ENCODE measurements at places on chromosomes 2 and 18. TPM values are rescaled to one million over a fixed set of nuclear protein-coding genes. Genes with fewer than 3 reads are reported as not detected.
A peak's percentile ranks its signal among the peaks of the same experiment; 100 is the strongest.

GRCh38 chr2:43898838-43899346, 60.1 kb downstream of the ABCG8 start:
- peak; percentile 33 for DNase-seq

DUSP28 gene
- total RNA-seq, result 5.2 TPM

DNA sequence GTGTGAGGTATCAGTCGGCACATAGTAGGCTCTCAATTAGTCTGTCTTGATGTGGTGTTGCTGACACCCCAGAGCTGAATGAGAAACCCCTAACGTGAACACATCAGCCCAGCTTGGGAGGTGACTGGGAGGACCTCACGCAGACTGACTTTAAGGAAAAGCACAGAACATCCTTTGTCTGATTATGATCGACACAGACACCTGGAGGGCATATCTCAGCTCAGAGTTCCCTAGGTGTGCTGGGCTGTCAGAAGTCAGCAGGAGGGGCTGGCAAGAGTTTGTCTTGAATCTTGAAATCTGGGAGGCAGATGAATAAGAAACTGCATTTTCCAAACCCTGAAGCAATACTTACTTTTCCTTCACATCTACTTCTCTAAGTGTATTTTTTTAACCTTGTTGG, 16.8 kb upstream of the MYCN start:
- DNase-seq, result no peak

- no peak for DNase-seq
Observed at GRCh38 chr2:100419915-100420314, 2.4 kb upstream of the CHST10 start.

SERPINB3 gene
- 63.6 TPM for total RNA-seq

- no peak for DNase-seq
Observed at GRCh38 chr2:27715318-27716210, 51.9 kb downstream of the SLC4A1AP start.

HRH4 gene
- 0.10 TPM for total RNA-seq

CNRIP1 gene
- total RNA-seq, result 8.3 TPM

DNA sequence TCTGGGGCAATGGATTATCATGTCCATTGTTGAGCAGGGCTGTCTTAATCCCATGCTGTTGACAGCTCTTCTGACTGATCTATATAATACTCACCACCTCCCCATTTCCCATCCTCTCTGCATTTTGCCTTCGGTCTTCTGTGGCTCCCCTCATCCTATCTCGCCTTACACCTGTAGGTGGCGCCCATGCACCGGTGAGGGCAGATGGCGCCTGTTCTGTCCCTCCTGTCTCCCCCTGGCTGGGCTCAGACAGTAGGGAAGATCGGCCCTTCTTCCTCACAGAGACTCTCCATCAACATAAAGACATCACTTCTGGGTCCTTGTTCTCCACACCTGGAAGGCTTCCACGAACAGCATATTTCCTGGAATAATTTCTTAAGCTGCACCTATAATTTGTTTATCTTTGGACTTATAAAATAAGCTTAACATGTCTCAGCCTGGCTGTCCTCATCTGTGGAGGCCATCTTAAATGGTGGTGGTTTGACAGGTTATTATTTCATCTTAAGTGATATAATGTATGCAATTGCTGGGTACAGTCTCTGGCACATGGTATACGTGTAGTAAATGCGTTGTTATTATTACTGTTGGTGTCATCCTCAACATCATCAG, 10.9 kb upstream of the CDH20 start:
- peak; percentile 28 for DNase-seq

DNA sequence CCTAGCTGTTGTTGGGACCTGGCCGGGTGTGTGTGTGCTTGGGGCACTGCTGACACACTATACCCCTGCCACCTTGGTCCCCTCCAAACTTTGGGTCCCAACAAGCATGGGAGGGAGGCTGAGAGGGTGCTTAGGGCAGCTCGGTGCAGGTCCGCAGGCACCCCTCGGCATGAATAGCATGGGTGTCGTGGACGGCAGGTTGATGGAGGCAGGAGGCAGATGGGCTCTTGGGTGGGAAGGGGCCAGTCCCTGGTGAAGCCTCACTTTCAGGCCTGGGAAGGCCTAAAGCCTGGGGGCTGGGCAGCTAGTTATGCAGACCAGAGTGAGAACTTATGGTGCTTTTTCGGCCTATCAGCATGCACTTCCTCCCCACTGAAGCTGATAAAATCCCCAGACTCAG, 164.2 kb downstream of the CDH19 start:
- DNase-seq, result no peak

C1GALT1C1L gene
- total RNA-seq, result 2.5 TPM

- no peak for DNase-seq
Observed at GRCh38 chr2:8538531-8538930, 143.3 kb upstream of the ID2 start.

NGEF gene
- total RNA-seq, result not detected

ATG9A gene
- total RNA-seq, result 57.6 TPM

DNA sequence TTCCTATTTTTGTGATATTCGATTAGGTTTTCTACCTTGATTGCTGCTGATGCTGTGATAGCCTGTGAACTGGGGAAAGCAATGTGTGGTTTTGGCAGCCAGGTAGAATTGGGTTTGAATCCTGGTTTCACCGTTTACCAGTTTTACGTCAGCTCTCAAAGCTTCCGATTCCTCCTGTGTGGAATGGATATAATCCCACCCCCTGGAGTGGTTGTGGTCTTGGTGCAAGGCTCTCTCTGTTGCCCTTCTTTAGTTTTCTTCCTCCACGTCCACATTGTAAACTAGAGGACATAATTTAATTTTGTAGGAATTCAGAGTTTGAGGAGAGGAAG, 45.0 kb downstream of the PHLPP1 start:
- DNase-seq, result no peak

DNA sequence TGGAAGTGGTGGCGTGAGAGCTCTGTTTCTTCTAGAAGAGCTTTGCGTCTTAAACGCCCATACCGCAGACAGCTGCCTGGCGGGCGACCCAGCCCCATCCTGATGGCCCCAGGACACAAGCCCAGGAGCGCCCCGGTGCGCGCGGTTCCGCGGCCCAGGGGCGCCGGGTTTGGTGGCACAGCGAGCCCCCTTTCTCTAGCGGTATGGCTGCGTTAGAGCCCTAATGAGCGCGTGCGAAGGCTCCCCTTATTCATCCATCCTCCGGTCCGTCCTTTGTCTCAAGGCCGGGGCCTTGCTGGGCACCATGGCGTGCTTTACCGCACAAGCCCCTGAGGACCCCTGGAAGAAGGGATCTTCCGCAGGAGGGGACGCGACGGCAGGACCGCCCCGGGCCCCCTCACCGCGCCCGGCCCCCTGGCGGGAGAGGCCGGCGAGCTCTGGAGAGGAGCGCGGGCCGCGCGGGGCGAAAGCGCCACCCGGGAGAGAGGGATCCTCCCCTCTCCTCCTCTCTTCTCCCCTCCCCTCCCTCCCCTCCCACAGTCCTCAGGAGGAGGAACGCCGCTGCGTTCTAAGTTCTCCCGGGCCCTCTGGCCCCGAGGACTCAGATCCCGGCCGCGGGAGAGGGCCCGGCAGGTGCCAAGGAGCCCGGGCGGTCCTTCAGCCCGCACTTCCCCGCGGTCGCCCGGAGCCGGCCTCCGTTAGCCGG, 626 bp upstream of the SLC1A4 start:
- DNase-seq, result peak; percentile 94

DNA sequence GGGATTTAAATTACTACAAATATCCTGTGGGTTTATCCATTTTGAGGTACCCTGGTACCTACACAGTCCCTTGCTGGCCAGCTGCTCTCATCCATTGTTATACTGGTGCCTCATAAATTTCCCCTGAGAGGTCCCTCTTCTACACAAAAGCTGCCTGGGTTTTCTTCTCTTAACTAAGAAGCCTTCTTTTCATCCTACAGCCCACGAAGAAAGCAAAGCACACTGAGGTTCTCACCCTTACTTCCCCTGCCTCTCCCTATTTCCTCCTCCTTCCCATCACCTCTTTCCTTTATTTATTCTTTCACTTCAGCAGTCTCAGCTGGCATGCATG, 154.9 kb downstream of the CSRNP3 start:
- no peak for DNase-seq

GRCh38 chr2:47654790-47655562, 128.0 kb upstream of the MSH6 start:
- DNase-seq, result no peak

- DNase-seq, result no peak
Observed at GRCh38 chr2:130251535-130251872, 53.3 kb upstream of the TUBA3E start.

GLI2 gene
- 3.3 TPM for total RNA-seq

- no peak for DNase-seq
Observed at GRCh38 chr2:126975671-126976655, 77.3 kb downstream of the TEX51 start.

DNA sequence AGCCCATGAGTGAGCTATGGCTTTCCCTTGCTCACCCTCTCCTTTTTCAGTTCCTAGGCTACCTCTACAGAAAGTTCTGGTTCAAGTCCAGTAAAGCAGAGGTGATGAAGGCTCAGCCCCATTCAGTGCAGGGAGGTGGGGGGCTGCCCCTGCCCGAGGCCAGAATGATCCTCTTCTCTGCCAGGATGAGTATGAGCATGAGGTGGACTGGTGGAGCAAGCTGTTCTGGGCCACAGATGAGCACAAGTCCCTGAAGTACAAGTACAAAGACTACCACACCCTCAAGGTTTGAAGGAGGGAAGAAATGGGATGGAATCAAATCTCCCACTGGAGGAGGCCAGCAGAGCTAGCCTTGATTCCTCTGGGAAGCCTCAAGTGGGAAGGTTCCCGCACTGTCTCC, 42.4 kb downstream of the LMAN2L start:
- no peak for DNase-seq

DNA sequence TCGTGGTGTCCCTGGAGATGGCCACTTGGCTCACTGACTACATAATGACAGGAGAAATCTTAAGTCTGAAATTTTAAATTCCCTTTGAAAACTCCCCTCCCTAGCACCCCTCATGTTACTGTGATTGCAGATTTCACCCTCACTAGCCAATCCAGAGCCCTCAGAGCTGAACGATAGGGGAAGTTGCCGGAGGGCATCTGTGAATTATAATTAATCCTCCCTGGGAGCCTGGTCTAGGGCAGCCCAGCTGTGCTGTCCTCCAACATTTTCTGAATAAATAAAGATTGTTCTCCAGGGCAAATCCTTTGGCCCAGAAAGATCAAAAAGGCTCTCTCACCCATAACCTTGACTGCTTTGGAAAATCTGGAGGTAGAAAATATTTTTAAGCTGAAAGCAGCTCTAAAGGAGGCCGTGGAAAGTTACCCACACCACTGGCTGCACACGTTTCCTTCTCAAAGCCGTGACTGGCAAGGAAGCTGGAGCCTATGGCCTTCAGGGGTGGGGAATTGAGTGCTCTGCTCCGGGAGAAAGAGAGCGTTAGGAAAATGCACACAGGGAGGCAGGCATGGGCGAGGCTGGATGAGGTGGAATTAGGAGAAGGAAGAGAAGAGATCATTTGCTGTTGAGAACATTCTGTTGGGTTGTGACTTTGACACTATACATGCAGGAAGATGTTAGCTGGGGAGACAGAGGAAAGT, 68.9 kb upstream of the CNGA3 start:
- DNase-seq, result no peak

- no peak for DNase-seq
Observed at GRCh38 chr2:25293958-25294562, 47.7 kb downstream of the DNMT3A start.

RBM44 gene
- total RNA-seq, result 2.1 TPM

DIPK1C gene
- 0.89 TPM for total RNA-seq

GRCh38 chr18:54392543-54393023, 34.9 kb downstream of the C18orf54 start:
- no peak for DNase-seq

DNA sequence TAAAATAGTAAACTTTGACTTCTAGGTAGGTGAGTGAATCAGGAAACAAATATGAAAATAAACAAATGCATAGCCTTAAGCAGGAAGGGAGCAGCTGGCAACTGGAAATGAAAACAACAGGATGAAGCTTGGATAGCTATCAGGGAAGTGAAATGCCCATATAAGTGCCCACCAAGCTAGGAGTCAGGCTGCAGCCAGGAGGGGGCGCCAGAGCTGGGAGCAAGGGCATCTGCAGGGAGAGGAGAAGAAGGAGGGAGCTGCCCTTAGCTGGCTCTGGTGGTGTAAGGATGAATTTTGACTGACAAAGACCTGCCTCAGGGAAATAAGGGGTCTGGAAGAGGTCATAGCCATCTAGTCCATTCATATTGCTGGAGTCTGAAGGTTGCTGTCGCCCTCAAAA, 298.3 kb downstream of the TDRD15 start:
- peak; percentile 52 for DNase-seq

DNA sequence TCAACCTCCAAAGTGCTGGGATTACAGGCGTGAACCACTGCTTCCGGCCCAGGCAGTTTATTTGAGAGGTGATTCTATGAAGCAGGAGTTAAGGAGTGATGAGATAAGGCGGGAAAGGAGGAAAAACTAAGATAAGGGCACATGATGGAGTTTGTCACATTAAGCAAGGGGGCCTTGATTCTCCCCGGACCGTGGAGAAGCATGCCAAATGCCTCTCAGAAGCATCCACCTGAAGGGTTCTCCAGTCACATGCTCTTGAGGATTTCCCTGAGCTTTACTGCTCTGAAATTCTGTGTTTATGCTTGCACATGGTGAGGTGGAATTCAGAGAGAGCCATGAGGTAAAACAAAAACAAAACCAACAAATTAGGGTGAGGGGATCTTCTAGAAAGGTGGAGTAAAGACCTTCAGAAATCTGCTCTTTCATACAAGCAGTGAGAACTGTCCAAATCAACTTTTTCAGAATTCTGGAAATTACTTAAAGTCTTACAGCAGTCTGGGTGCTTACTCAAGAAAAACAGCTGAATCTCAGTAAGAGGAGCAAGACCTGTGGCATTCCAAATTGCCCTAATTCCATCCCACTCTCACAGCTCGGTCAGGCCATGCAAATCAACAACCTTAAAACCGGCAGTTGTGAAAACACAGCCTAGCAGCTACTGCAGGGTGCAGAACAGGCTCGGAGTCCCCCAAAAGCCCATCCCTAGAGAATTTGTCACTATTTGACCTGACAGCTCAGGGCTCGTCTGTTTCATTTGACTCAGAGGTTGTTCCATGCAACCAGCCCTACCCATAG, 69.1 kb upstream of the CTLA4 start:
- no peak for DNase-seq

- no peak for DNase-seq
Observed at GRCh38 chr2:209662021-209662420, 109.6 kb upstream of the UNC80 start.

GKN1 gene
- total RNA-seq, result not detected

GRCh38 chr18:77141401-77142118, 9.0 kb upstream of the MBP start:
- DNase-seq, result no peak

- no peak for DNase-seq
Observed at GRCh38 chr2:97831121-97831520, 117.7 kb downstream of the ZAP70 start.

TET3 gene
- 21.9 TPM for total RNA-seq

HOXD13 gene
- not detected for total RNA-seq

BUB1 gene
- total RNA-seq, result 1.3 TPM

DNA sequence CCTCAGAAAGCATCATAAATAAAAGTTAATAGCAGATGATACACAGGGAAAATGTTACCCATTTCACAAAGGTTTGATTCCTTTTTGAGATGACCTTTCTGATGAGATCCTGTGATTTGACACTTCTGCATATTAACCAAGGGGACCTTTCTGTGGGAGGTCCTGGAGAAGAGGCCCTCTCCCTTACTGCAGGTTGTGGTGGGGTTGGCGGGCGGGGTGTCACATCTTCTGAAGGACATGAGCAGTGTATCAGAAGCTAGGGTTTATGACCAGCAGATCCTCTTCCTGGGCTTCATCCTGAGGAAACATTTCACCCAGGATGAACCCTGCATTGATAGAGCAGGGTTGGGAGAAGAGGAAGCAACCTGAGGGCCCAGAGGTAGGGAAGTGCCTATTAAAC, 37.2 kb upstream of the SCLY start:
- DNase-seq, result no peak

Data from upper lobe of left lung (tissue), 6 donors.